ENCODE measurements at places on chromosomes 12 and 14.

- DNase-seq: no peak
Observed at GRCh38 chr12:121648458-121649028, 20.9 kb downstream of the MORN3 start.

DNA sequence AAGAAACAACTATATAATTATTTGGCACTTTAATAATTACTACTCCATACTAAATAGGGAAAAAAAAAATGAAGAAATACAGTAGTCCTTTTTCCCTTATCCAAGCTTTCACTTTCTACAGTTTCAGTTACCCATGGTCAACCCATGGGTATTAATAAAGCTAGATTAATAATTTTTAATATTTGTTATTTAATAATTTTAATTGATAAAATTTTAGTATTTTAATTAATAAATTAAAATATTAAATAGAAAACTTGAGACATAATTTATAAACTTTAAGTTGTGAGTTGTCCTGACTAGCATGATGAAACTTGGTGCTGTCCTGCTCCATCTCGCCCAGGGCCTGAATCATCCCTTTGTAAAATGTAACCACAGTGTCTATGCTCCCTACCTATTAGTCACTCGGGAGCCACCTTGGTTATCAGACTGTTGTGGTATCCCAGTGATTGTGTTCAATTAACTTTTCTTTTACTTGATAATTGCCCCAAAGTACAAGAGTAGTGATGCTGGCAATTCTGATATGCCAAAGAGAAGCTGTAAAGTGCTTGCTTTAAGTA is 71.8 kb downstream of the PAWR start:
- DNase-seq: no peak

GRCh38 chr14:104247336-104248202 is 109.2 kb downstream of the KIF26A start:
- no peak for DNase-seq

DNA sequence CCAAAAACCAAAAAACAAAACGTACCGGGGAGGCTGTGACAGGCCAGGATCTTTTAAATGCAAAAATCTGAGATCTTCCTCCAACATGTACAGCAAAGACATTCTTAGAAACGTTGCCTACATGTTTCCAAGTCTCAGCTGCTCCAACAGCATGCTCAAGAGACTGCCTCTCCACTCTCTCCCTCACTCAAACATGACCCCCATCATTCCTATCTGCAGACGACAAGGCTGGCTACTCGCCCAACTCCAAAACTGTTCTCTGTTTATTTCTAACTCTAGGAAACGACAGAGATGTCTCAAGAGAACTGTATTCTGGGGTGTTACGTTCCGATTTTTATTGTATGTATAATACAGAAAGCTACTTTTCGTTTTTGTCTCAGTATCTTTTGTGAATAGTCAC is 57.5 kb upstream of the TMCC3 start:
- DNase-seq: no peak

DNA sequence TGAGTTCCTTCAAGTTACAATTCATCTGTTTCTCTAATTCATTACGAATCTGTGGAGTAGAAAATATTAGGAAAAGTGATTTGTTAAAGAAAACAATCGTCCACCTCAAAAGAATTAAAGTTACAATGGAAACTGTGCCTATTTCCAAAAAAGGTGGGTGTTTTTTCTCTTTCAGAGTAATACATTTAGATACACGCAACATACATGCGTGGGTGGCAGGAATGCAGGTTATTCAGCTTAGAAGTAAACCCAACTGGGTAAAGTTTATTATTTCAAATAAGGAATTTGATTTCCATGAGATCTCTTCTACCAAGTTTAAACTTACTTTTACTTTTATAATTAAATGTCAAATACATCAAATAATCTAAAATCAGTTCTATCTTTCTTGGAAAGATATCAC is 52.2 kb downstream of the SSH1 start:
- no peak for DNase-seq

Data from suppressor macrophage treated with lipopolysaccharide for 1 hour (primary cell).